ENCODE measurements at places on chromosomes 7 and 10. TPM values are rescaled to one million over a fixed set of nuclear protein-coding genes. Genes with fewer than 3 reads are reported as not detected.

DNA sequence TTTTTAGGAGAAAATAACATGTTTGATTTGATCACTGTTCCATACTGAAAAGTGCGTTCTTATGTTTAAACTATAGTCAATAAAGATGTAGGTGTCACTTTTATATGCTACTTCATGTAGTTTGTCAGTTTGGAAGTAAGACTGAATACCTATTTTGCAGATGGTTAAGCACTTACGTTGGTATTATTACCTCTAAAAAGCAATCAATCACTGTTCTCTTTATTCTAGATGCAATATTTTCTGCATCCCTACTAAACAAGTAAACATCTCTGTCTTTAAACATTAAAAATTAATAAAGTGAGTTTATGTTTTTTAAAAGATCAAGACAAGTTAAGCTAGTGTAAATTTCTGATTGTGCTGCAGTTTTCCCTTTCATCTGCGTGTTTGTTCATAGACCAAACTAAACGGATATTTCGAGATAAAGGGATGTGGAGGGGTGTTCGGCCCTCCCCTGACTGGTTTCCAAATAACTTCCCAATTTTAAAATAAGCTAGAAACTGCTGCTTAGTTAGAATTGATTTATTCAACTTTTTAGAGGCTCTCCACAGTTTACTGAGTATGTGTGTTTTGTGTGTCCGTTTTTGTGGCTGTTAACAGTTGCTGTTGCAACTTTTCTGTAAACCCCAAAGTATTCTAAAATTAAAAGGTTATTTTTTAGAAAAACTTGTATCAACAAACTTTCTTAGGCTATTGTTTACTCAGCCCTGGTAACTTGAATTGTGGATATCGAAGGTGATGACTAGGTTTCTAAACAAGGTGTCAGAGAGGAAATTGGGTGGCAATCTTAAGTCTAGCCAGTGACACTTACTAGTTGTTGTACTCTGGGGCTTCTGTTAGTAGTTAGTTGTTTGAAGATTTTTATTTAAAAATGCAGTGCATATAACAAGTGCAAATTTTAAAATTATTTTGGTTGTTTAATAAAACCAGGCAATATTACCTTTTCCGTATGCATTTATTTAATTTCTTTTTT, 974 bp downstream of the KIF11 start:
- DNase-seq: no peak

DNA sequence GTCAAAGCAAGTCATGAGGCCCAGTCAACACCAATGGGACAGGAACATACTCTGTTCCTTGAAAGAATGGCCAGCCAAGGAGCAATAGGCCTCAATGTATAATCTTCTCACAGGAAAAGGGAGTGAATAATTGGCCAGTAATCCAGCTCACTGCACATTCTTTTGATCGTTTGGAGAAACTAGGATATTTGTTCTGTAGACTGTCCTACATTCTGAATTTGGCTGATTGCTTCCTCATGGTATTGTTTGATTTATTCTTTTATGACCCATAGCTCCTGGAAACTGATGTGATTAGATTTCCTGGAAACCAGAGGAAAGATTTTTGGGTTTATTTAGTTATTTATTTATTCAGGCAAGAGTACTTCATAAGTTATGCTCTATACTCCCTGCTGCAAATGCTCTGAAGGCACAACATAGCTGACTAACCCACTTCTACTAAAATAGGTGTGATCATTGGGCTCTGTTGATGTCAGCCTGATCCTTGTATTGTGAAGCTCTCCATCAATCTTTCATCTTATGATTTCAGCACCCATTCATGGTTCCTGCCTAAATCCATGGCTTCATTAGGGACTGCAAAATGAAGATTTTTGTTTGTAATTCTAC, 745.2 kb downstream of the SUGCT start:
- DNase-seq: no peak

GRCh38 chr10:130560116-130560515, 423.9 kb downstream of the GLRX3 start:
- DNase-seq: no peak

GRCh38 chr7:11910253-11910652, 78.3 kb upstream of the THSD7A start:
- no peak for DNase-seq

DNA sequence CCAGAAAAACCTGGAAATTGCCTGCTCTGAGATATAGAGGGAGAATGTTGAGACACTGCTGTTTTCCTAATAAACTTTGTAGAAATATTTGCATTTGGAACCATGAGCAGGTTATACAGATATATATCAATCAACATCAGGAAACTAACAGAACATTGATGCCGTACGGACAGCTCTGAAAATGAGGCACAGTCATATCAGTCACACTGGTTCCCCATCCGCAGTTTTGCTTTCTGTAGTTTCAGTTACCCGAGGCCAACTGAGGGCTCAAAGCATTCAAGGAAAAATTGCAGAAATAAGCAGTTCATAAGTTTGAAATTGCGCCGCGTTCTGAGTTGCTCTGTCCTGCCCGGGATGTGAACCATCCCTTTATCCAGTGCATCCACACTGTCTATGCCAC, 137.9 kb downstream of the KLF6 start:
- no peak for DNase-seq

The OPN1SW gene
- polyA plus RNA-seq: 0.05 TPM

The NOM1 gene
- 18.1 TPM for polyA plus RNA-seq

The OSBPL3 gene
- 22.6 TPM for polyA plus RNA-seq

All from SK-N-SH (cell line).